ENCODE measurements at places on chromosomes 1 and 21. TPM values are rescaled to one million over a fixed set of nuclear protein-coding genes. Genes with fewer than 3 reads are reported as not detected.
A peak's percentile ranks its signal among the peaks of the same experiment; 100 is the strongest.

DNA sequence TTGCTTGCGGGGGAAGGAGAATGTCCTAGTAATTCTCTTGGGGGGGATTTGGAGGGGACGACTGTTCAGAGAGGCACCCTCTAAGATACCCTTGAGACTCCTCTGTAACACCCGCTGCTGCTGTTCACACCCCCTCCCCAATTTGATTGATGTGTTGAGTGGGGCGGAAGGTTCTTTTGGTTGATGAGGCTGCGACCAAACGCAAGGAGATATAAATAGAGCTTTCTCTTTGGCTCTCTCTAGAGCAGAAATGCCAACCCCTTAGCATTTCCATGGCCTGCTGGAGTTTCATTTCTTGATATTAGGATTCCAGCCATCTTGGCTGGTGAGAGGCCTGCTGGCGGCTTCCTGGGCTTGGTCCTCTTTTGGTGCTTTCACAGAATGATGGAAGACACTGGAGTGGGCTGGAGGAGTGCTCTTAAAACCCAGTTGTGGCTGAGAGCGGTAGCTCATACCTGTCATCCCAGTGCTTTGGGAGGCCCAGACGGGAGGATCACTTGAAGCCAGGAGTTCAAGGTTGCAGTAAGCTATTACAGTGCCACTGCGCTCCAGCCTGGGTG lies 2.0 kb downstream of the PIK3CD start:
- no peak for DNase-seq

- DNase-seq, result no peak
These were observed 97.9 kb upstream of the EDN2 start for GRCh38 chr1:41582351-41582750.

- no peak for DNase-seq
These were observed 906.0 kb downstream of the ADGRL2 start for GRCh38 chr1:82706741-82707140.

- DNase-seq, result no peak
These were observed 25.0 kb downstream of the NAV1 start for GRCh38 chr1:201563941-201564340.

GRCh38 chr1:44073528-44073927 lies 42.3 kb upstream of the SLC6A9 start:
- no peak for DNase-seq

- no peak for DNase-seq
These were observed at the start of gene PROX1 for GRCh38 chr1:213987927-213988506. Gene PROX1, plus strand, starts transcription at chr1:213987973. Its CDS starts 8,563 bp downstream, at chr1:213996536.

DNA sequence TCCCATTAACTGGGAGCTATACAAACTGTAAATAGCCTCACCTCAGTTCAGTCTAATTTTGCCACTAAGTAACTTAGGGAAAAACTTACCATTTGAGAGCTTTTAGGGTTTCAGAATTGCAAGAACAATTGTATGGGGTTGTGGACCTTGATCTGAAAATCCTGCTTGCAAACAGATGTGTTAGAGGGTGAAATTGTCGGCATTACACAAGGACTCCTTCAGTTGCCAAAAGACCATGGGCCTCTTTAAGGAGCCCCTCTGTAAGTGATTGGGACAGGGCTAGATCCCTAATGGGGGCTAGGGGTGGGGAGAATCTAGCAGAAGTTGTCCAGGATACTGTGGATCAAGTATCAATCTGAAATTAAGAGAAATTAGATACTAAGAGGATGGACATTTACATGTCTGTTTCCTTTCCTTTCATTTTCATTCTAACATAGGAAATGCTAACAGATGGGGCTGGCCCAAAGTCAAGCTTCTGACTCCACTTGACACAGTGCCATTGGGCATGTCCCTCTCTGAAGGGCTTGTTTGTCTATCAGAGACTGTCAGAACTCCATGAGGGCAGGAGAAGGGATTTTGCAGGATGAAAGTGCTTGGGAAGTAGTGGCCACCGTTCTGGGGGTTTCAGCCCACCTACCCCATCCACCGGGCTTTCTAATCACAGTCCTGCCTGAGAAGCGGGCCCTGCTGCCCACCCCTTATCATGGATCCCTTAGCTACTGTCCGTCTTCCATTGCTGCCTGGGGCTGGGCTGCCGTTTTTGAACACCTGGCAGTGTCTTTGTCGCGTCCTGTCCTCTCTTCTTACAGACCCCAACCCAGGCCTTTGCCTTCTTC lies 54.7 kb downstream of the STUM start:
- peak; percentile 65 for DNase-seq

GRCh38 chr1:167879508-167879907 lies 34.4 kb downstream of the ADCY10 start:
- DNase-seq, result no peak

GRCh38 chr1:89274411-89274857 lies 1.8 kb upstream of the GBP5 start:
- no peak for DNase-seq

GRCh38 chr1:221886311-221886710 lies 144.4 kb upstream of the DUSP10 start:
- DNase-seq, result no peak

The MKNK1 gene
- total RNA-seq, result 18.9 TPM

The TIE1 gene
- 8.5 TPM for total RNA-seq

The BRDT gene
- total RNA-seq, result not detected

The RXFP4 gene
- not detected for total RNA-seq

The TTLL10 gene
- not detected for total RNA-seq

The SPRR1A gene
- not detected for total RNA-seq

The ARTN gene
- 0.58 TPM for total RNA-seq

The ZNF648 gene
- total RNA-seq, result 0.81 TPM

The CRYBG2 gene
- total RNA-seq, result 0.18 TPM

The GNG4 gene
- total RNA-seq, result not detected

Measured in left lobe of liver (tissue), 2 donors.